ENCODE measurements at places on chromosomes 3 and 15.

- DNase-seq = no peak
These were observed 925.1 kb upstream of the NR2F2 start for GRCh38 chr15:95405447-95405846.

DNA sequence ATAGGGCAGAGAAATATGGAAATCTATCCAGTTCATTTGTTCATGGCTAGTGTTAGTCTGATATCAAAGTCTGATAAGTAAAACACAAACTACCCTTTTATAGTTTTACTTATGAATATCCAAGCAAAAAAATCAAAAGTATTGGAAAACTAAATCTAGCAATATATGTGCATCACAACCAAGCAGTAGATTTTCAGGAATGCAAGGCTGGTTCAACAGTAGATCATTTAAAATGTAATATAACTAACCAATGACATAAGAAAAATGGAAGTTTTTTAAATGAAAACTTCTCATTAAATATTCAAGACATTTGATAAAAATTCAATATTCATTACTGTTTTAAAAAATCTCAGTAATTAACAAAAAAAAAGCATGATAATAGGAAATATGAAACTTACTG, 12.8 kb upstream of the AQP9 start:
- DNase-seq = no peak

GRCh38 chr3:126668450-126669401, 13.8 kb upstream of the TXNRD3 start:
- DNase-seq = no peak

GRCh38 chr3:99626417-99626788, 12.0 kb upstream of the COL8A1 start:
- DNase-seq = no peak
